ENCODE measurements at places on chromosomes 12 and 14. TPM values are rescaled to one million over a fixed set of nuclear protein-coding genes. Genes with fewer than 3 reads are reported as not detected.

BIN2 gene
- total RNA-seq, result 1.1 TPM

PLBD1 gene
- 6.2 TPM for total RNA-seq

KRT73 gene
- not detected for total RNA-seq

OTX2 gene
- total RNA-seq, result not detected

BORCS5 gene
- 11.6 TPM for total RNA-seq

ABCD2 gene
- total RNA-seq, result 0.38 TPM

GRCh38 chr14:92463141-92463540, 50.4 kb upstream of the RIN3 start:
- DNase-seq, result no peak

DNA sequence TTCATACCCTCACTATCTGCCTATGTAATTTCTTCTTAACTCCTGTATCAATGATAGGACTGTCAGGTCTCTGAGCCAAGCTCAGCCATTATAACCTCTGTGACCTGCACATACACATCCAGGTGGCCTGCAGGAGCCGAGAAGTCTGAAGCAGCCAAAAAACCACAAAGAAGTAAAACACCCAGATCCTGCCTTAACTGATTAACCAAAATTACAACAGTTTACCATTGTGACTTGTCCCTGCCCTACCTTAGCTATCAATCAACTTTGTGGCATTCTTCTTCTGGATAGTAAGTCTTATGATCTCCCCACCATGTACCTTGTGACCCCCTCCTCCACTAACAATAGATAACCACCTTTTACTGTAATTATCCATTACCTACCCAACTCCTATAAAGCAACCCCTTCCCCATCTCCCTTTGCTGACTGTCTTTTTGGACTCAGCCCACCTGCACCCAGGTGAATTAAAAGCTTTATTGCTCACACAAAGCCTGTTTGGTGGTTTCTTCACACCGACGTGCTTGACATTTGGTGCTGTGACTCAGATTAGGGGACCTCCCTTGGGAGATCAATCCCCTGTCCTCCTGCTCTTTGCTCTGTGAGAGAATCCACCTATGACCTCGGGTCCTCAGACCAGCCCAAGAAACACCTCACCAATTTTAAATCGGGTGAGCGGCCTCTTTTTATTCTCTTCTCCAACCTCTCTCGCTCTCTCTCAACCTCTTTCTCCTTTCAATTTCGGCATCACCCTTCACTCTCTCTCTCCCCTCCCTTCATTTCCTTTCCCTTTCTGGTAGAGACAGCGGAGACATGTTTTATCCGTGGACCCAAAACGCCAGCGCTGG, 11.5 kb upstream of the LGMN start:
- no peak for DNase-seq

- DNase-seq, result no peak
Measured at GRCh38 chr14:77039285-77040058, 11.0 kb upstream of the IRF2BPL start.

- DNase-seq, result no peak
Measured at GRCh38 chr12:115470977-115471376, 787.0 kb upstream of the TBX3 start.

Data from ovary (tissue), 10 donors.